Stimulated activated effector memory CD8-positive, alpha-beta T cell treated with anti-CD3 and anti-CD28 coated beads, Interleukin-12 subunit alpha, Interleukin-12 subunit beta, amount 100 ng/mL, for 72 hours (primary cell): ENCODE measurements at places on chromosomes 2 and 18.
A peak's percentile ranks its signal among the peaks of the same experiment; 100 is the strongest.

DNA sequence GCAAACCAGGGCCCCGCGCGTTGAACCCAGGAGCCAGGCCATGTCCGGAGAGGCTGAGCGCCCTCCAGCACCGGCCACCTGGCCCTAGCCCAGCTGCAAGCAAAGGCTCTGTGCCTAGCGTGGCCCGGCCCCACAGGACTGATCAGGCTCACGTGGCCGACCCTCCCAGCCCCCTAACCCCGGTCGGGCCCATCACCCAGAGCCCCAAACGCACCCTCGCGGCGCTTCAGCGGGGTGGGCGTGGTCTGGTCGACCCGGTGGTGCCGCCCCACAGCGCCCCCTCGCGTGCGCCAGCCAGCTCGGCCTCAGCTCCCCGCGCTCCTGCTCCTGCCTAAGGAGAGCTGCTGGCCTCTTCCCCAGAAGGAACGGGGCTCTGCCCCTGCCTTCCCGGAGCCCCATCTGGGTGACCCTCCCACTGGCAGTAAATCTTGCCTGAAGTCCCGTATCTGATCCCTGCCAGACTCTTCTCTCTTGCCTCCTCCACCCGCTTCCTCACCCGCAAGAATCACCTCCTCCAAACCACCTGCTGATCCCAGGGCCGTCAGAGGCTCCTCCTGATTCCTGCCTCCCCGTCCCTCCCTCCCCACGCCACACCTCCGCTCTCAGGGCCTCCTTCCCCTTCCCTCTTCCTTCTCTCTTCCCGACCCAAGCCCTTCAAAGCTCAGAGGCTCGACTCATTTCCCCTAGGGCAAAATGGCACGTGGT is 12.3 kb upstream of the TEX51 start:
- DNase-seq = peak; percentile 67

DNA sequence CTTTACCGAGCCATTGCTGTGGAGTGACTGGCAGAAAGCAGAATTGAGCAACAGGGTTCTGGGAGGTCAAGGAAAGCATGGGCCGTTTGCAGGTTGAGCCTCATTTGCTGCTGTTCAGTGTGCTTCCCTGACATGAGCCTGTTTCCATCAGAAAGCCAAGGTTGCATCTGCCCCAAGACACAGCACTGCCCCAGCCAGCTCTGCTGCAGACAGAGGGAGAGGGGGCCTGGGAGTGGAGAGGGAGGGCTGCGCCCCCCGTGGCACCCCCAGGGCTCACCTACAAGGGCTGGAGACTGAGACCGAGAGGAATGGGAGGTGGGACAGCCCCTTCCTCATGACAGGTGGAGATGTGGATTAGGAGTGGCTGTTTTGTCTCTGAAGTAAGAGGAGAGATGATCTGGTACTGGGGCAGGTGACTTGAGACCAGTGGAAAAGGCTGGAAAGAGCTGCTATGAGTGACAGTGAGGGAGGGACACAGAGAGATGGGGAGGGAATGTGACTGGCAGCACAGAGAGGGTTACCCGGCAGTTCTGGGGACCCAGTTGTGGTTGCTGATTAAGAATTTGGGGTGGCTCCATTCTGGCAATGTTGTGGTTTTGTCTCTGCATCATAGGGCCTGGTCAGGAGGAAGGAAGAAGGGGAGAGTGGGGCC is 218.0 kb downstream of the DYSF start:
- DNase-seq = no peak

- DNase-seq = no peak
Observed at GRCh38 chr2:66700677-66701066, 265.7 kb downstream of the MEIS1 start.

DNA sequence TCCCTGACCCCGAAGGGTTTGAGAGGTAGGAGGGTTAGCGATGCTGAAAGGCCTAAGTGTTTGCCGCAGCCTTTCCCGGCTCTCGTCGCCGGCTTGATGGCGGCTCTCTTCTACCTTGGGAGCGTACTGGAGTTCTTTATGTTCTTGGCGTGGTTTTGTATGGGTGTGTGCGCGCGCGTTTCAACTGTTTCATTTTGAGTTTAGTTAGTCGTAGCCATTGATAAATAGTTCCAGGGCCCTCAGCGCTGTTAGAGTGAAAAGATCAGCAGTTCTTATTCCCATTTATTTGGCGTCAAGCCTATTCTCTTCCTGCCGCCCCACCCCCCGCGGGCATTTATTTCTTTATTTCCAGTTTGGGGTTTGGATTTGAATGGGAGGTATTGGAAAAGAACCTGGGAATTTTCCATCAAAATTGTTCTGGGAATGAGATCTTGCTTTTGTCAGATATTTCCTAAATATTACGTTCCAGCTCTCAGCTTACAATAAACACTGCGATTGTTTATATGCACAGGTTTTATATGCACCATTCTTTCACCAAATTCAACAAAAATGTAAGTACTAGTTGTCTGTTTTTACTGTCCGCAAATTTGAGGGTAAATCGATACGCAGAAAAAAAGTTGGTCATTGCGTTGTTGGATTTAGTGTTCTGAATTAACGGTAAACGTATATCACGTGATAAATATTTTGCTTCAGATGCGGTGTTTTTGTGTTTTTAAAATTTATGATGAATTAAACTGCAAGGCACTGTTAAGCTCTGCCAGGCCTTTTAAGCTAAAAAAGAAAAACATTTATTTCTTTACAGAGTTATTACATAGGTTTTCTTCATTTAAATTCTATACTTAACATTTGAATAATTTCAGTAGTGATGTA is 954 bp downstream of the CCNT2 start:
- peak; percentile 18 for DNase-seq

GRCh38 chr2:18464913-18465312 is 95.5 kb downstream of the RDH14 start:
- DNase-seq = no peak

DNA sequence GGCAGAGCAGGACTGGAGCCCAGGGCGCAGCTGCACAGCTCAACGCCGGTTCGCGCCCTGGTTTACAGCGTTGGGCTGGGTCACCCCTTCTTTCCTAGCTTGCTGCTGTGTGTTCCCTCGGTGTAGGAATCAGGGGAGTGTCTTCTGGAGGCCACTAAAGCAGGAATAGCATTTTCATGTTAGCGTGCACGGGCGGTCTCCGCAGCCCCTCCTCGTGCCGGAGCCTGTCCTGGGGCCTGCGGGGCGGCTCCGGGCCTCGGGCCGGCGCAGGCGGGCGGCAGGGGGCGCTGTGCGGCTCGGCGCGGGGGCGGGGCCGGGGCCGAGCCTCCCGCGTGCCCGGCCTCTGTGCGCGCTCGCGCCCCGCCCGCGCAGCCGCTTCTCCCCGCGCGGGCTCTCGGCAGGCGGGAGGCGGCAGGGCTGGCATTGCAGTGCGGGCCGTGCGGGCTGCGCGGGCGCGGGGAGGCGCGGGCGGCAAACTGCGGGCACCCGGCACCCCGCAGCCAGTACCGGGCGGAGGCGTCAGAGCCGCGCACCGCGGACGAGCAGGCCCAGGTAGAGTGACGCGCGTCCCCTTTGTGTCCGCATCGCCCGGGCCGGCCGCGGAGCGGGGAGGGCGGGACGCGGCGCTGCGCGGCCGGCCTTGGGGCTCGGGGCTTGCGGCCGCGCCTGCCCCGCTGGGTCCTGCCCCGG is at the start of gene RNF144A:
Gene RNF144A (plus strand): TSS at position 342 of the 690 bp plus-strand sequence. CDS start 79,515 bp downstream, outside the sequence.
- DNase-seq = peak; percentile 82

DNA sequence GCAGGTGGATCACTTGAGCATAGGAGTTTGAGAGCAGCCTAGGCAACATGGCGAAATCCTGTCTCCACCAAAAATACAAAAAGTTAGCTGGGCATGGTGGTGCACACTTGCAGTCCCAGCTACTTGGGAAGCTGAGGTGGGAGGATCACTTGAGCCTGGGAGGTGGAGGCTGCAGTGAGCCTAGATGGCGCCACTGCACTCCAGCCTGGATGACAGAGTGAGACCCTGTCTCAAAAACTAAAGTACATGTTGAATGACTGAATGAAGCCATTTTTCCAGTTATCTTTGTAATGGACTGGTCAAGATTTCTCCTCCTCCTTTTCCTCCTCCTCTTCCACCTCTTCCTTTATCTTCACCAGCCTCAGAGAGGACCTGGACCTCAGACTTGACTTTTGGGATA is 272.0 kb downstream of the SMAD2 start:
- DNase-seq = no peak
